ENCODE measurements at places on chromosomes 3 and 15.

GRCh38 chr15:48285329-48286214 is 45.7 kb upstream of the DUT start:
- DNase-seq: no peak

- DNase-seq: no peak
These were observed 141.6 kb downstream of the SCAPER start for GRCh38 chr15:76763554-76763953.

DNA sequence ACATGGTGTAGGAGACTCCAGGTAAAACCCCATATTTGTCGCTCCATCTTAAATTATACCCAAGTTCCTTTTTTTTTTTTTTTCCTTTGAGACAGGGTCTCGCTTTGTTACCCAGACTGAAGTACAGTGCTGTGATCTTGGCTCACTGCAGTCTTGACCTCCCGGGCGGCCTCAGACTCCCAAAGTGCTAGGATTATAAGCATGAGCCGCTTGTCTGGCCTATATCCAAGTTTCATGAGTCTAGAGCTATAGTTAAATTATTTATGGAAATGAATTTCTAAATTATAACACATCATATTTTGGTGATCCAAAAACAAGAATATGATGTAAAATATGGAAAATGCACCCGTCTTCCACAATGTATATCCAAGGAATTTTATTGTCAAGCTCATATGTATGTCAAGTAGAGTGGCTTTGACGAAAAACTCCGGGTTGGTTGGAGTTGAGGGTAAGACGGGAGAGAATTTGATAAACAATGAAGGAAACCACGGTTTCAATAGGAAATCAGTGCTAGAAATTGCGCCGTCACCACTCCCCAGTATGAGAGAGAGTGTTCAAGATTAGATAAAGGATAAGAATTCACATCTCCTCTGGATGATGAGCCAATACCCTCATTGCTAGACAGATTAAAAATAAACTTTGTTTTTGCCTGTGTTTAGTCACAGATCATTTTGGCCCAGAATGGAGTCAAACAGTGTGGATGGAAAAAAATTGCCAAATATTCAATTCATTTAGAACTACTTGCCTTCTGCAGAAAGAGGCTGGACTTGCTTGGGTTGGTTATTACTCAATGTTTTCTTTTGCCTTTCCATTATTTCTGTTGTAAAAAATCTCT is 209.2 kb upstream of the NR2F2 start:
- DNase-seq: no peak

DNA sequence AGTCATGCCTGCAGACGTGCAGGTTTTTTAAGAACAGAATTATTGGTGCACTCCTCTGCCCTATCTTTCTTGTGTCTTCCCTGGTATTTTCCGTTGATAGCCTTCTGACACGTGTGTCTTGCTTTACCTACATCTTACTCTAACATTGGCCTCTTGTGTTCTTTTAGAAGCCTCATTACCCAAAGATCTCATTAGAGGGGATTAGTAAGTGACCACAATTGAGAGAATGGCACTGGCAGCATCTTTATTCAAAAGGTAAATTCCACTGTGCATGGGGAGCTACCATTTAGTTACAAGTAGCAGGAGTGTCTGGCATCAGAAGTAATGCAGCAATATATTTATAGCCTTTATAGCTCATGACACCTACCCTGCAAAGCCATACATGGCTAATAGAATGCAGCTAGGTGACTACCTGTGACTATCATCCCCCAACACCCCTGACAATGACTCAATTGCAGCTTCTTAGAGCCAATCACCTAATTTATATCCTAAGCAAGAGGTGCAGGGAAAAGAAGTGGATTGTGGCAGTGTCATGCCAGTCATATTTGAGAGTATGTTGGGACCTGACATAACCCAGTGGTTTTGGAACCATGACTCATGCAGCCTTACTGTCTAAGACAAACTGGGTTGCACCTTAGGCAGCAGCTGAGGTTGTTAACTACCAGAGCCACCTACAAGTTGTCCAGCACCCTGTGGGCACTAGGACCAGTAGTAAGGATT is 164.8 kb downstream of the GRM7 start:
- no peak for DNase-seq

- DNase-seq: no peak
These were observed 103.5 kb upstream of the FXR1 start for GRCh38 chr3:180808823-180809575.

DNA sequence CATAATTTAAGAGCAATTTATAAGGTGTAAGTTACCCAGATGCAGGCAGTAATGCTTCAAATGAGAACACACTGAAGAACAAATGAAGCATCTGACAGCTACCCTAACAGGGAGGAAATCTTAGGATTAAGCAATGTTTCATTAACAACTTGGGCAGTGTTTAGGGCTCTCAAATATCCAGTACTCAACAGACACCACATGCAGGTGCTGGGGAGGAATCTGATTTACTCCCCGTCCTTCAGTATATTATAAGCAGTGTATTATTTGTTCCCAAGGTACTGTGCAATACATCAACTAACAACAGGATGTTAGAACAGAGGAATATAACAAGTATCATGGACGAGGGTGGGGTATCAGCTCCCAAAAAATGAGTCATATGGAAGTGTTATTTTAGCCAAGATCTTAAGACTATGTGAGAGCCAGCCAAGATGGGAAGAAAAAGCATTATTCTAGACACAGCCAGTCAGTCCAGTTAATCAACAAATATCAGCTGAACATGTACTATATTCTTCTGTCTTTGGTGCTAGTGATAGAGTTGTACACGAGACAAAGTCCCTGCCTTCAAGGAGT is 20.4 kb downstream of the BTBD1 start:
- DNase-seq: no peak

DNA sequence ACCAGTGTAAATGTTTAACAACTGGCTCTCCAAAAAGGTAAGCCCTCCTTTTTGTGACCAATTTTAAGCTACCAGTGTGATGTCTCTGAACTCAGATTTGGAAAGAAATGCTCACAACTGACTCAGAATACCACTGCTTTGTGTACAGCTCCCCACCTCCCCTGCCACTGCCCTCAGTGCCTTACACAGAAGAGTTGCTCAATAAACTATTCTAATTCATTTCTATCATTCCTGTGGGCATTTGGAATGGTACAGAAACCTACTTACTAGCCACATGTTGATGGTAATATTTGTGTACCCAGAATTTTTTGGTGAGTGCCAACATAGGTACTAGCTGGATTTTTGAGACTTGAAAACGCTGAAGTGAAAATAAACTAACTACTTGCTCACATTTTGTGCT is 16.0 kb downstream of the LRRN1 start:
- no peak for DNase-seq

DNA sequence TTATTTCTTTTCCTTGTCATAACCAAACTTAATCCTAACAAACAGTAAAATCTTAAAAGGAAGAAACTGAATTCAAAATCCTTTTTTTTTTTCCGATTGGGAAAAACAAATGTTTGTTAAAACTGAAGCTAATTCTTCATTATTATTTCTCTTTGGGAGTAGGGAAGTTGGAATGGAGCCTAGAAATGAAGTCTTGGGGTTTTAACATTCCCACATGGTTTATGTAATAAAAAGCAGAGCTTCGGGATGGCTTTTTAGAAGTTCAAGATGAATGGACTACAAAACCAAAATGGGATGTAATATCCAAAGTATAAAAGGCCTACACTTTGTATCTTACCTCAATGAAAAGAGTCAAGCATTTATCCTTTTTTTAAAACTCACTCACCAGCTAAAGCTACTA is 189.0 kb upstream of the TMC3 start:
- DNase-seq: no peak

- DNase-seq: no peak
These were observed 1024.9 kb downstream of the TUSC7 start for GRCh38 chr3:117734496-117734895.

DNA sequence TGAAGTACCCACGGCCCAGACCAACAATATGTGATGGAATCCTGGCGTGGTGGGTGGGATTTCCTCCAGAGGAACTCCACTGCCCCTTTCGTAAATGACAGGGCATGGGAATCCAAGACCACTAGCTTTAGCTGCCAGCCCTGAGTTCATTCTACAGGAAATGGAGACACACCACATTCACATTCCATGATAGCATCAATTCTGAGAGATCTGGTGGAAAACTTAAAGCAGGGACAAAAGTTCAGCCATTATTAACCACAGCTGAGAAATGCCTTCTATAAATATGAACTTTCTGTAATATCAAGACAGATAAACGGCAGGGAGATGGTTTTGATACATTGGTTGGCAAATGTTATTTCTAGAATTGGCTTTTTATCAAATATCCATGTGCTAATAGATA is 98.2 kb downstream of the FBN1 start:
- DNase-seq: no peak

GRCh38 chr3:81936817-81937216 is 175.4 kb upstream of the GBE1 start:
- no peak for DNase-seq

GRCh38 chr3:117054556-117054955 is 345.0 kb downstream of the TUSC7 start:
- DNase-seq: no peak

DNA sequence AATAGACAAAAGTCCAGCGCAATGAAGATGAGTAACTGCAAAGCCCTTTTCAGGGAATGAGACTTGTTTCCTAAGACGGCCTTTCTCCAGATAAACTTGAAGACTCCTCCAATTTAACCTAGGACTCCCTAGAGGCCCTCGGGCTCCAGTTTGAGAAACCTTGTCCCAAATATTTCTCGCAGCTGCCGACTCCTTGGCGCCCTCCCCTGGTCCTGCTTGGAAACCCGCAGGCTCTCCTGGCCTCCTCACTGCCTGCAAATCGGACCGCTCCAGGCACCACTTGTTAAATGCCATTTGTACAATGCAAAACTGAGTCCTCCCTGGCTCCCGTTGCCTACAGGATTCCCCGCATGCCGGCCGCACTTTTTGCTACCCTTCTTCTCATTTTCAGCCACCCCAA is 36.8 kb downstream of the MUC4 start:
- DNase-seq: no peak

- DNase-seq: no peak
These were observed 89.5 kb upstream of the CHD2 start for GRCh38 chr15:92810418-92811138.

DNA sequence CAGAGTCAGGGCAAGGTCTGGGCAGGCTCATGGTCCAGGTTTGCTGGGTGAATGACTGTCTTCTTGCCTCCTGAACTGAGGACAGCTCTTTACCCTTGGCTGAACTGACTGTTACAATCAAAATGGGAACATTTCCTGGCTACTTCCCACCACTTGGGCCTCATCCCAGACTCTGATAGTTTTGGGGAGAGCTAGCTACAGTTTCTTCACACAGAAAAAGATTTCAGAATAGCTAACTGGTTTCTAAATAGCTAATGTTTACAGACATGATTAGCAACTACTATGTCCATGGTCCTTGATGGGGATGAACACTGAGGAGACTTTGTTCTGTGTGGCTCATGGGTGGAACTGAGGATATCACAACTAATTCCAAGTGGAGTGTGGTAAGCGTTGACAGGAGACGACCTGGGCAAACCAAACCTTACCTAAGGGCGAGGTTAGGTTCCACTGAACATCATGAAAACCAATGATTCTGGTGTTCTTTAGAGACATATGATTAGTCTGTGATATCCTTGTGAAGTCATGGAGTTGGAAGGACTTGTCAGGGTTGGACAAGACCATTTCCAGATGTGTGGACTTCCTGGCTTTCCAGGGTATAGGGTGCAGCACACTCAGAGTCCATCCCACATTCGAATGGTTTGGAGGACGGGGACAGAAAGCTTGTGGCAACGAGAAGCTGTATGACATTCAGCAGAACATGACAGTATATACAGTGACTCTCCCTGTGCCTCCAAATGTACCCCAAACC is 7.3 kb downstream of the ALPK3 start:
- no peak for DNase-seq

DNA sequence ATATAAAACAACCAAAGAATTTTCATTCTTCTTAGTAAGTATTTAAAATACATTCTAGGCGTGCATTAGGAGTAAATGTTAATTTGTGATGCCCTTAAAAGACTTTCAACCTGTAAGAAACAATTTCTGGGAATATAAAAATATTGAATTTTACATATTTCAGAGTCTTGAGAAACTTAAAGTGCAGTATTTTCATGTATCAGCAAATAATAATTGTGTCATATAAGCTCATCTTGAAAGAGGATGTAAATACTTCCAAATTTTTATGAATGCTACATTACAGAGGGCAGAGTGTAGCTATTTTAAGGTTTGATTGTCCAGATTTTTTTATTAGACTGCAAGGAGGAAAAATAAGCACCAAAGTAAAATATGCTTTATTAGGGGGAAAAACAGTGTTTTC is 207.1 kb downstream of the VPS13C start:
- no peak for DNase-seq

DNA sequence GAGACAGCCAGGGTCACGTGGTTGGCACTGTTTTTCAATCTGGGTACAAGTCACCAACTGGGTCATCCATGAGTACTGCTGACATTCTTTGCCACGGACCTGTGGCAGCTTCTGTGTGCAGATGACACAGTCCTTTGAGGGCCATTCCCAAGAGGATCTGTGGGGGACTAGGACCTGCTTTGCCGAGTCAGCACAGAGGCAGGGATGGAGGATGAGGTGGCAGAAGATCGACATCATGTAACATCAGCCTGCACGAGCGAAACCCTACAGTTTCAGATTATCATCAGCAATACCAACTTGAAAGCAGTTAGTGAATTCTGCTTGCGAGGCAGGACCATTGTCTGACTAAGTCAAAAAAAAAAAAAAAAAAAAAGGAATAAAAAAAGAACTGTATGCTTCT is 227.7 kb downstream of the FOXP1 start:
- no peak for DNase-seq

GRCh38 chr3:193978486-193978885 is 157.5 kb upstream of the HES1 start:
- DNase-seq: no peak

- DNase-seq: no peak
These were observed 448.0 kb downstream of the FOXP1 start for GRCh38 chr3:71135373-71136088.

- DNase-seq: no peak
These were observed 298.3 kb downstream of the ZBTB20 start for GRCh38 chr3:114848643-114849350.

GRCh38 chr3:63631670-63632069 is 20.8 kb upstream of the SNTN start:
- no peak for DNase-seq

- DNase-seq: peak; percentile 48
These were observed 12.3 kb upstream of the CRBN start for GRCh38 chr3:3191675-3192285.

GRCh38 chr3:97674461-97674860 is 90.1 kb upstream of the ARL6 start:
- DNase-seq: no peak

DNA sequence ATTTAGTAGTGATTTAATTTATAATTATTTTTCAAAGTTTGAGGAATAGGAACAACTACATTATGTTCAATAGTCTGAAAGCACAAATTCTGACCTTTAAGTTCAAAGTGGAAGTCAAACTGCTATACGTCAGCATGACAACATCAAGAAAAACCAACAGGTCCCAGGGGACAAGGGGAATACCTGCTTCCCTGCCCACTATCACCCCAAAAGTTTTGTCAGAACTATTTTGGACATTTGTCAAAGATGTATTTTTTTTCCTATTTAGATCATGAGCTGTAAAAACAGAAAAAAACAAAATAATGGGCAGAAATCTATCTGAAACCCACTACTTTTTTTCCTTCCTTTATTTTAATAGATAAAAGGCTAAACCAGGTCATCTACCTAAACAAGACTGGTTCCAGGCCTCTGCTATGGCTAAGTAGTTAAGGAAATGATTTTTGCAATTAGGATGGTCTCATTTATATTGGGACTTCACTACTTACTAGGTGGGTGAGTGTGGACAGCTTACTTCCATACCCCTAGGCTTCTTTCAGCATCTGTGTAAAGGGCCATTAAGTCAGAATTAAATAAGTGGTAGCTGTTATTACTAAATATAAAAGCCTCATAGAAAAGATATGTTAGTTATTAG is 746.3 kb downstream of the FHIT start:
- DNase-seq: no peak

GRCh38 chr15:99250001-99250400 is 620 bp upstream of the TTC23 start:
- DNase-seq: no peak
